Breast epithelium (tissue), 4 donors: ENCODE measurements at places on chromosomes 7 and 10. TPM values are rescaled to one million over a fixed set of nuclear protein-coding genes. Genes with fewer than 3 reads are reported as not detected.

DNA sequence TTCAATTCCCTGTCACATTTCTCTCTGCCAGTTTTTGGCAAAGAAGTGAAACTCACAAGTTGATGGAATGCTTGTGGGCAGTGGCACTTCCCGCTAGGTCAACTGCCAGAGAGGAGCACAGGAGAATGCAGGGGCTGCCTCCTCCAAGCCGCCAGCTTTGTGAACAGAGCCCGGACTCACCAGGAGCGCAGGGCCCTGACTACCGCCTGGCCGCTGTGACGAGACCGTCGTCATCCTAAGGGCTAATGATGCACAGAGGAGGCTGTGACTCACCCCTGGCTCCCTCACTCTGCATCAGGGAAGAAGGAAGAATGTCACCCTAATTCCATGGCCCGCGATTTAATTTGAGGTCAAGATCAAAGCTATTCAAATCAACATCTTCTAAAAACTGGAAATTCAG lies 123.9 kb downstream of the TAX1BP1 start:
- DNase-seq: peak; percentile 61
- H3K27ac ChIP-seq: peak overlapping the region; percentile 50
- H3K4me1 ChIP-seq: no peaks in the 10 kb centered on the region

The FAM25G gene
- not detected for total RNA-seq

The FAM13C gene
- total RNA-seq: 6.9 TPM

The SEMA3A gene
- total RNA-seq: 5.2 TPM

GRCh38 chr10:92523639-92524038 lies 50.3 kb downstream of the IDE start:
- H3K36me3 ChIP-seq: no peaks in the 10 kb centered on the region
- H3K4me3 ChIP-seq: no peak overlapping the region
- H3K27me3 ChIP-seq: no peaks in the 10 kb centered on the region
- no peak overlapping the region for H3K27ac ChIP-seq
- no peak for DNase-seq

The CDK6 gene
- total RNA-seq: 12.8 TPM

The LGI1 gene
- not detected for total RNA-seq

The TRIL gene
- total RNA-seq: 8.2 TPM

- H3K27ac ChIP-seq: peak within 1 kb of the TSS; percentile 25
Observed at GRCh38 chr10:97849687-97850402, at the start of gene GOLGA7B. Gene GOLGA7B, plus strand, starts transcription at chr10:97849843. Its CDS starts 461 bp downstream, at chr10:97850304.

DNA sequence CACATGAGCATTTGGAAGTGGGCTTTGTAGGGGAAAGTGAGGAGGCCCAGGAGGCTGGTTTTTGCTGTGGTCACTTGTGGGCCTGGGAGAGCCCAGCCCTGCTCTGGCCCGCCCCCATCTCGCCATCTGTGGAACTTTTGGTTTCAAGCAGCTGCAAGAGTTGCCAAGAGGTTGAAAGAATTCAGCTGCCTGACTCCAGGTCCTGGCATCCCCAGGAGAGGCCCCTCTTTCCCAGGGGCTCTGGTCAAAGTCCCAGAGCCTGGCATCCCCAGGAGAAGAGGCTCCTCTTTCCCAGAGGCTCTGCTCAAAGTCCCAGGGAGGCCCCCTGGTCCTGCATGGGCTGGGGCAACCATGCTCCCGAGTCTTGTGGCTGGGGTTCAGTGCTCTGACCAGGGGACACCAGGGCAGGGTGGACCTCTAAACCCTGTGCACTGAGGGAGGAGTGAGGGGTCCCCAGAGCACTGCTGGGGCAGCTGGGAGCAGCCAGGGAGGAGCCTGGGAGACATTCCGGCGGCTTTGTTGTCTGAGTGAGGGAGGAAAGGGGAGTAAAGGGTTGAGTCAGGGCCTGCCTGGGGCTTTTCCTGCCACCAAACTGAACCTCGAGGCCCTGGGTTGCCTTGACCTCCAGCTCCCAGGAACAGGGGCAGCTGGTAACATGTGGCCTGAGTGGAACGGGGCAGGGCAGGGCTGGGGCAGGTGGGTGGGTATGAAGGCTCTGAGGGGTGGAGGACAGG lies 27.7 kb upstream of the CSGALNACT2 start:
- DNase-seq: no peak
- no peak overlapping the region for H3K27ac ChIP-seq
